NCI-H2029 treated with DMSO at 0.1 percent for 48 hours (cell line): ENCODE measurements at places on chromosomes 13 and 19.

- no peak for DNase-seq
Measured at GRCh38 chr19:21638776-21639175, 128.6 kb downstream of the ZNF100 start.

GRCh38 chr13:51370116-51370515 is 30.6 kb downstream of the SERPINE3 start:
- DNase-seq = no peak

DNA sequence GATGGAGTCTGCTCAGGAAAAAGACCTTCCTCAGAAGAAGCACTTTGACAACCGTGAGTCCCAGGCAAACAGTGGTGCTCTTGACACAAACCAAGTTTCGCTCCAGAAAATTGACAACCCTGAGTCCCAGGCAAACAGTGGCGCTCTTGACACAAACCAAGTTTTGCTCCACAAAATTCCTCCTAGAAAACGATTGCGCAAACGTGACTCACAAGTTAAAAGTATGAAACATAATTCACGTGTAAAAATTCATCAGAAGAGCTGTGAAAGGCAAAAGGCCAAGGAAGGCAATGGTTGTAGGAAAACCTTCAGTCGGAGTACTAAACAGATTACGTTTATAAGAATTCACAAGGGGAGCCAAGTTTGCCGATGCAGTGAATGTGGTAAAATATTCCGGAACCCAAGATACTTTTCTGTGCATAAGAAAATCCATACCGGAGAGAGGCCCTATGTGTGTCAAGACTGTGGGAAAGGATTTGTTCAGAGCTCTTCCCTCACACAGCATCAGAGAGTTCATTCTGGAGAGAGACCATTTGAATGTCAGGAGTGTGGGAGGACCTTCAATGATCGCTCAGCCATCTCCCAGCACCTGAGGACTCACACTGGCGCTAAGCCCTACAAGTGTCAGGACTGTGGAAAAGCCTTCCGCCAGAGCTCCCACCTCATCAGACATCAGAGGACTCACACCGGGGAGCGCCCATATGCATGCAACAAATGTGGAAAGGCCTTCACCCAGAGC is 16.2 kb upstream of the ZNF544 start:
- no peak for DNase-seq

DNA sequence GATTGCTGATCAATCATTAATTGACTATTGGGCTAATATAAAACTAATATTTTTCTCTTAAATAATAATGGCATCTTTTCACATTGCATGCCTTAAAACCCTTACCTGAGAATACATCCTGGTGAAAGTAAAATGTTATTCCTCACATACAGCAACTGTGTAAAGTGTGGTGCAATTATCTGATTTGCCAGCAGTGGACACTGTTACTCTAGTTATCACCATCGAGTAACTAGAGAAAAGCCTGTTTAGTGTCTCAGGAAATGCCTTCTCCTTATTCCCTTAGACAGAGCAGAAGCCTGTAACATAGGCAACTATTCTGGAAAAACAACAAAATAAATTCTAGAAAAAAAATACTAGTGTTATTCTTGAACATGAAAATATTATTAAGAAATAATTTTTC is 459.8 kb downstream of the FGF14 start:
- no peak for DNase-seq

DNA sequence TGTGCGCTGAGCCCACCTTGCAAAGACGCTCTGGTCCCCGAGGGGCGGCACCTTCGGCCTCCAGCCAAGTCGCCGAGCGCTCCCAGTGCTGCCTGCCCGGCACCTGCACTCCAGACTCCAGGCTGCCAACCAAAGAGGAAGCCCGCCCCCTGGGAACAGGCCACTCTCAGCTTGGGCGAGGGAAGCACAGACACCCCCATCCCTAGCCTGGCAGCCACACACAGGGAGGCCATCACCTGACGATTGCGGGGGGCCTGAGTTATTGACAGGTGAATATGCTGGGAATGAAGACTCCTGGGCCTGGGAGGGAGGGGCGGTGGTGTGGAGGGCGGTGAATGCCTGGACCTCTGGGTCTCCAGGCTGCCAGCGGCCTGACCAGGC is 10.3 kb upstream of the ZNF492 start:
- DNase-seq = no peak

GRCh38 chr13:107553838-107554237 is 661.5 kb downstream of the LIG4 start:
- DNase-seq = no peak

- no peak for DNase-seq
Measured at GRCh38 chr19:49860336-49861102, 6.9 kb downstream of the PNKP start.

- DNase-seq = no peak
Measured at GRCh38 chr19:30235946-30236345, 136.2 kb upstream of the ZNF536 start.
